ENCODE measurements at places on chromosomes 4 and X.
A peak's percentile ranks its signal among the peaks of the same experiment; 100 is the strongest.

DNA sequence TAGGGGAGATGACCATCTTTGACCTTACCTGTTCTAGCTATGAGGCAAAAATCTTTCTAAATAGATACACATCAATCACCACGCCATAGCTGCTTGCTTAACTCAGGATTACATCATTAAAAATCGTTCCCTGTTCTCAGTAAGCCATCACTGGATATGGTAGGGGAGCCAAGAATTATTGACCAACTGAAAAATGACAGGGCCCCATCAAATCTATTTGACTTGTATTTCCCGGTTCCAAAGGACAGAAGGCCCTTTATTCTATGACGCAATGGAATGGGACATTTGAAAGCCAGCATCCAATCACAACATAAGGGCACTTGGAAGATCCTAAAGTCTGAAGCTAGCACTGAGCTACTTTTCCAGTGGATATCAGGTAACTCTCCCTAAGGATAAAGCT, 75.6 kb upstream of the NOCT start:
- no peak for DNase-seq

DNA sequence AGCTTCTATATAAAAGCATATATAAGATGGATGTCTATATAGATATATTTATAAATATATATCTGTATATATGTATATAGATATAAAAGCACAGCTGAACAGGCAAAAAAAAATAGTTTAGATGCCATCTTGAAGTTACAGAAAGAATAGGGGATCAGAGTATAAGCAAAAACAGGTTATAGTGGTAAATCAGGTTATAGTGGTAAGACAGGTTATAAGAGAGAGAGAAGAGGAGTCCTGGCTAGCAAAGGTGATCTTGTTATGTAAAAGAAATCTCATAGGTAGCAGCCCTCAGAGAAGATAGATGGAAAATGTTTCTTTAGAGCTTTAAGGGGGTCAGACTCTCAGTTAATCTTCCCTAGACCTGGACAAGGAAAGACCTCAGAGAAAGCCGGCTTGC, 1263.1 kb downstream of the PCDH7 start:
- DNase-seq = no peak

- no peak for DNase-seq
Measured at GRCh38 chr4:60743654-60744053, 456.5 kb upstream of the ADGRL3 start.

DNA sequence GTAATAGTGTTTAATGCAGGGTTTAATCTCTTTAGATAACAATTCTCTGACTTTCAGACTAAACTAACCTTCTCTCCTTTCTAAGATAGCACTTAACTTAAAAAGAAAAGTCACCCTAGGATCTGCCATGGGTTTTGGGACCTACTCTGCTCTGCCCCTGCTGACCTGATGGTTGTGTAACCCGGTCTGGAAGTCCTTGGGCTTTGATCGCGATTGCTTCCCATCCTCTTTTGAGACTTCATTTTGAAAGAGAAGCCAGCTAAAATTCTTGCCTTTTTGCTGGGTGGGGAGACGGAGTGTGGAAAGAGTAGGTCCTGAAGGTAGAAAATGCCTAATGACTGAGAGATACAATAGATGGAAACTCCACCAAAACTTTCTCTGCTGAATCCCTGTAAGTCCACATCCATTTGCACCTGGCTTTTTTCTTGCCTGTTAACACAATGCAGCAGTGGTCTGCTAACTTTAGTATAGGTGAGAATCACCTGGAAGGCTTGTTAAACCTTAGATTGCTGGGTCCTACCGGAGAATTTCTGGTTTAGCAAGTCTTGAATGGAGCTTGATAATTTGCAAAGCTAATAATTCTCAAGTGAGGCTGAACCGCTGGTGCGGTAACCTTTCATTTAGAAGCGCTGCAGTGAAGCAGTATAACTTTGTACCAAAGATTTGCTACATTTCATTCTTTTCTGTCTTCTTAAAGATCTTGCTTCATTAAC, 45.6 kb upstream of the CCSER1 start:
- DNase-seq = no peak

DNA sequence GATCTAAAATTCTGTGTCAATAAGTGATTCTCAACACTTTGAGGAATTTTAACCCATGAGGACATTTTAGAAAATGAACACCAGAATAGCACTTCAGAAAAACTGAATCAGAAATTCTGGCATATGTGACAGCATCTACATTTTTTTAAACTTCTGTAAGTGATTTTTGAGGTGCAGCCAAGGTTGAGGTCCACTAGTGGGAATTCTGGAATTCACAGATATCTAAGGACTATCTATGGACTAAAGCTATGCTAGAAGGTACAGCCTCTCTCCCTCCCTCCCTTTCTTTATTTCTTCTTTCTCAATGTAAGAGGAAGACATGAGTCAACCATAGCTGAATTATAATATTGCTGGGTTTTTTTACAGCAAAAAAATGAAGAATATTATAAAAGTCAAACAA, 508.2 kb upstream of the ATOH1 start:
- no peak for DNase-seq

DNA sequence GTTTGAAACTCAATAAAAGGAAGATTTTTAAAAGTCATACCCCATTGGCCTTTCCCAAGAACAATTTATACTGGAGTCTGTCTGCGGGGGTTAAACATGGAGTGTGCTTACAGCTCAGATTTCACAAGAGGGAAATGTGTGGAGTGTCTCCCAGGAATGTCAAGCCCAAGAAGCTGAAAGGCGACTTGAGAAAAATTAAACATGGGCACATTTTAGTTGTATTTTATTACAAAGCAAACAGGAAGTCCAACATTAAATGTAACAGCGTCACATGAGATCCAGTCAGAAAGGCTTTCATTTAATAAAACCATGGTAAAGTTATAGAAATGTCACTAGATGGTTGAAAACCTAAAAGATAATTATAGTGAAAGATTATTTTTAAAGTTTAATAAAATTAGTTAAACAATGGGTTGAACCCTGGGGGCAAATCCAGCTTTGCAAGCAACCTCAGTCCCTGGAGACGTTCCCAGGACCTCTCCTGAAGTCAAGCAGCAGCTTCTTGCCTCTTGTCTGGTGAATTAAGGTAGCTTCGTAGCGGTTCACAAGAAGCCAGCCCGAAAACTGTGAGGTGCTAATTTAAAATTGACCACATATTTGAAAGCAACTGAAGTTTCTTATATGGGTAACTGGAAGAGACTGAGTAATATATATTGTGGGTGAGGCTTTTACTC, 168.4 kb upstream of the EDNRA start:
- DNase-seq = no peak

DNA sequence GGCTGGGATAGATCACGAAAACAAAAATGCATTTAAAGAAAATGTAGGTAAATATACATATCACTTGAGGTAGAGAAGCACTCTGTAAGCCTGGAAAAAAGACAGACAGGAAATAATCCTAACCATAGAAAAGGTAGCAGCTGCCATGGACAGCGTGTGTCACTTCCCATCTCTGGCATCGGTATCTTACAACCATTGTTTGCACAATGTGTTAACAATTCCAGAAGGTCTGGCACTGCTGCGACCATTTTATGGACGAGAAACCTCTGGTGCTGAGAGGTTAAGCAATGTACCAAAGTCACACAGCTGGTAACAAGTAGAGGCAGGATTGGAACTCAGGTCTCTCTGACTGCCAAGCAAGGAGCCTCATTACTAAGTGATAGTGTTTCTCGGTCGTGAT, 1.7 kb upstream of the MTNR1A start:
- no peak for DNase-seq

DNA sequence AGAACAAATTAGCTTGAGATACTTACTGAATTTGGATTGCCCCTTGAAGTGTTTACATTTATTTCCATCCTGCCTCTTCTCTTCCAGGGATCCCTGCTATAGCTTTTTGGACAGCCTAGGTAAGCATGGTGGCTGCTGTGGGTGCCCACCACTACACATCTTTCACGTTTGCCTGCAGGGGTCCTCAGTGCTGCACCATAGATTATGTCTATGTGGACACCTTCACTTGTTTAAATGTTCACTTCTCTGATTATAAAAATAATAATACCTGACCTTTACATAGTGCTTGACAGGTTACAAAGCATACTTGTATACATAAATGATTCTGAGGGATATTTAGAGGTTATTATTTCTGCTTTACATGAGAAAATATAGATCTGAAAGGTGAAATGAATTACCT, 67.9 kb upstream of the SLC4A4 start:
- no peak for DNase-seq

GRCh38 chr4:55398461-55398860, 2.7 kb downstream of the TMEM165 start:
- no peak for DNase-seq

DNA sequence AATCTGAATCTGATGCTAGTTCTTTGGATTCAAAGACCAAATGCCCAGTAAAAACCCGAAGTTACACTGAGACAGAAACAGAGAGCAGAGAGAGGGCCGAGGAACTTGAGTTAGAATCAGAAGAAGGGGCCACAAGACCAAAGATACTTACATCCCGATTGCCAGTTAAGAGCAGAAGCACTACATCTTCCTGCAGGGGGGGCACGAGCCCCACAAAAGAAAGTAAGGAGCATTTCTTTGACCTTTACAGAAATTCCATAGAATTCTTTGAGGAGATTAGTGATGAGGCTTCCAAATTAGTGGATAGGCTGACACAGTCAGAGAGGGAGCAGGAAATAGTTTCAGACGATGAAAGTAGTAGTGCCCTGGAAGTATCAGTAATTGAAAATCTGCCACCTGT, 309.3 kb downstream of the ANK2 start:
- no peak for DNase-seq

GRCh38 chrX:134622056-134622812, 36.0 kb downstream of the PLAC1 start:
- DNase-seq = no peak

DNA sequence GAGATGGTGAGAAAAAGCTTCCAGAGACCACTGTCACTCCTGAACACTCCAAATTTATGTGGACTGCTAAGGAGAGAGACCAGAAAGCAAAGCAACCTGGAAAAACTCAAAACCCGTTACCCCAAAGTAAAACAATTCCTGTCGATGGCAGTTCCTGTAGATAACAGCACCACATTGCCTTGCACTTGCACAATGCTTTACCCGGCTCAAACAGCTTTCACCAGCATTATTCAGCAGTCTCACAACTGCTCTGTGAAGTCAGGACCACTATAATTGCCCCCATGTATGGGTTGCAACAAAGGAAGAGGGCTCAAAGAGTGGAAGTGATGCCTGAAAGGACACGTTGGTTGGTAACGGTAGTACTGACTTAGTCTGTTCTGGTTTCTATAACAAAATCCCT, 234.8 kb downstream of the BCOR start:
- no peak for DNase-seq

DNA sequence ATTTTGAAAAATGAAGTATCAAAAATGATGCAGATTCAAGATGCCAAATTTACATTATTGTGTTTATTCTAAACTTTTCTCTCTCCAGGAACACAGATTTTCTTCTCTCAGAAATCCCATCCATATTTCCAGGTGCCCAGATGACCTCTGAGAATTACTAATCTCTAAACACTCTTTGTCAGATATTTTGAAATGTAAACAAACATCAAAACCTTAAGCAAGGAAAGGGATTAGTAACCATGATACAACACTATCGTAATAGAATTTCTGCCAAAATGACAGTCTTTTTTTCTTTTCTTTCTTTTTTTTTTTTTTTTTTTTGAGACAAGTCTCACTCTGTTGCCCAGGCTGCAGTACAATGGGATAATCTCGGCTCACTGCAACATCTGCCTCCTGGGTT, 76.7 kb downstream of the PDS5A start:
- no peak for DNase-seq

DNA sequence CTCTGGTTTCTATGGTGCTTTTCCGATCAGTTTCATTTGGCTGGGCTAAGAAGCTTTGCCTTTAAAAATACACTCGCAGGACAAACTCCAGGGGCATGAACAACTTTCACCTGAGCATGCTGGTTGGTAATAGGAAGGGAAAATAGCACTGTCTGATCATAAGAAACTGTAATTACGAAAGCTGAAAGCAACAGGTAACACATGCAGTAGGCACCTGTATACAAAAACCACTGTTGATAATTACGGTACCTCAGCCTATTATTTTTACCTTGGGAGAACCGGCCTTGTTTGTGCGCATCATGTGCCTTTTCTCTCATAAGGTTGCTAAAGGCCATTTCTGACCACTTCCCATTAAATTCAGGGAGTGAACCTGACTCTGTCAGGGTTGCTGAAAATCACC, 45.7 kb downstream of the RTL9 start:
- no peak for DNase-seq

DNA sequence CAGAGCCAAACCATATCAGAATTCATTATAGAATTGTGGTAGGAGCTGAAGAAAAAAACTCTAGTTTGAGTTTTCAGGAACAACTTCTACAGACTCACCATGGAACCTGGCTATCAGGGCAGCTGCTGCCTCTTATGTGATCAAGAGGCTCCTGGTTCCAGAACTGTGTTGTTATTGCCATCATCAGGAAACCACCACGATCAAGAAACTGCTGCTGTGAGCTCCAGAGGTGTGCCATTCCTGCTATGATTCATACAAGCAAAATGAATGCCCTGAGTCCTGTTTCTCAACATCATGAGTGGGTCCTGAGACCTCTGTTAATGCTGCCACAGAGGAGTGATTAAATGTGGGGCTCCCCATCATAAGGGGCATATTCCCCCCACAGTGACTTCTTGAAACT, 43.7 kb downstream of the TASL start:
- DNase-seq = no peak

DNA sequence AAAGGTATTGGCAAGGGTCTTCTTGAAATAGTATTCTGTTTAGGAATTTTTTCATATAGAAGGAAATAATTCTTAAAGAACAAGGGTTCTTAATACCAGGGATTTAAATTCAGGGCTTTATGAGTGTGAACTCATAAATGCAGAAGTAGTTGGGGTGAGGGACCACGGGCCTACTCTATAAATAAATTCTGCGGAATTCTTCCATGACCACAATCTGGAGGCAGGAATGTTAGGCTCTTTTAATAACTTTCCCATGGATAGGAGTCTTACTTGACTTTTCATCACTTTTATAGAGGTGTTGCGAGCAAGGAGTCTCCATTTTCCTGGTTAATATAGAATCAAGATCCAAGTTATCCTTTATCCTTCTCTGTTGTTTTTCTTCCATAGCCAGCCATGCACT, 76.7 kb upstream of the SLC4A4 start:
- DNase-seq = no peak

- DNase-seq = no peak
Measured at GRCh38 chr4:182536221-182536811, 293.1 kb downstream of the TENM3 start.

GRCh38 chr4:162163892-162164759, at the start of gene FSTL5:
FSTL5 (minus strand) TSS chr4:162164000; CDS start chr4:162111396, 52,604 bp downstream.
- DNase-seq = peak; percentile 76

- no peak for DNase-seq
Measured at GRCh38 chr4:11628093-11628725, 199.5 kb upstream of the HS3ST1 start.

- DNase-seq = no peak
Measured at GRCh38 chrX:123731987-123732669, 724 bp downstream of the THOC2 start.

All from anterior cingulate cortex (tissue), 58 donors.